ENCODE measurements at places on chromosomes 12 and 14.

GRCh38 chr12:53180931-53181645, 363 bp upstream of the CSAD start:
- DNase-seq, result peak; percentile 58

DNA sequence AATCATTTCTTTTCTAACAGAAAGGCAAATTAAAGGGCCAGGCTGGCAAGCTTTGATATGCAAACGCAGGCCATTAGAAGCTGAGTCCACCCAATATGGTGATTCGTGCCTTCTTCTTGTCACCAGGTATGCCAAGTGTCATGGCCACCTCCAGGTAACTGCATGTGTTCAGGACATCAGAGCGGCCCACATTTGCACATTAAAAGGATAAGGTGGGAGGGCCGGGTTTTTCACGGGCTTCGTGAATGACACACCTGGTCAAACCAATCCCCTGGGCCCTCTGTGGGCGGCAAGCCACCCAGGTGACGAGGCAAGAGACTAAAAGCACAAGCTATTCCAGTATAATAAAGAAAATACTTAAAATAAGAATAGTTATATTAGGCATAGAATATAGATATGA, 75.9 kb upstream of the TSPAN11 start:
- DNase-seq, result no peak

DNA sequence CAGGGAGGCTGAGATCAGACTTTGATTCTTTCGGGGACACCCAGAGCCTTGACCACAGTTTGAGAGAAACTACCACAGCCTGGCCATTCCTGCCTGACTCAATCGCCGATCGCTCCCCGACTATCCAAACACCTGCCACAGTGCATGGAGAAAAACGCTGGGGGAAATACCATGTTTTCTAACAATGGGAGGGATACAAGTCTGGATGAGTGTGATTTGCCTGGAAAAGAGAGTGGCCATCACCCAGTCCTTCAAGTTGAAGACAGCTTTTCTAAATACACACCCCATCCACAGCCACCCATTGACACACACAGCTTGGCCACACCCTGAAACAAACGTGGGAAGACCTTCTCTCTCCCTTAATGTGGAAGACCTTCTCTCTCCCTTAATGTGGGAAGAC, 6.7 kb upstream of the VASH1 start:
- DNase-seq, result no peak

DNA sequence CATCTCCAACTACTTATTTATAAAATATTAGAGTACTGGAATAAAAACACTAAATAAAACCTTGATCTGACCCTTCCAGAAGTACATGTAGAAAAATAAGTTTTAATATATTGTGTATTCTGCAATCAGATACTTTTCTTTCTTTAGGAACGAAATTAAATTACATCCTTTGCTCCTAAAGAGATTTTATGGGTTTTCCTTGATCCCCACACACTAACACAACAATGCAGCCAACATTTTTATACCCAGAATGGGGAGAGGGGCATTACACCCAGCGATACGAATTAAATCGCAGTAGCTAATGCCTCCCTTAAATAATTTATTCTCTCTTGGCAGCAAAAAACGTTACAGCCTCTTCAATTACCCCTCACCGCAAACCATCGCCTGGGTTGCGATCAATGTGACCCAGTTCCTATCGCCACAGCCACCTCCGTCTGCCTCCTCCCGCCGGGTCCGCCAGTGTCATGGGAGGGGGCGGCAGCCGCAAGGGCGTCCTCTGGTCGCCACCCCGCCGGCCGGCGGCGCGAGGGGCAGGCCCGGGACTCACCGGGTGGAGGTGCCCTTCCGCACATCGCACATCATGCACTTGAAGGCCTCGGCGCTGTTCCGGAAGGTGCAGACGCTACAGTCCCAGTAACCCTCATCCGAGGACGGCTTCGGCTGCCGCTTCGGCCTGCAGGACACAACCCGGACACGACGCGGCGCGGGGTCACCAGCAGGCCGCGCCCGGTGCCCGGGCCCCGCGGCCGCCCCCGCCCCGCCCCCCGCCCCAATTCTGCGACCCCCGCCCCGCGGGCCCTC, 796 bp downstream of the YAF2 start:
- peak; percentile 31 for DNase-seq

GRCh38 chr12:96698965-96699364, 208.1 kb upstream of the NEDD1 start:
- no peak for DNase-seq

Measured in T-helper 2 cell (primary cell).